ENCODE measurements at places on chromosomes 7 and 10.

GRCh38 chr10:105656856-105657255 is 1015.8 kb downstream of the SORCS3 start:
- no peak for DNase-seq

DNA sequence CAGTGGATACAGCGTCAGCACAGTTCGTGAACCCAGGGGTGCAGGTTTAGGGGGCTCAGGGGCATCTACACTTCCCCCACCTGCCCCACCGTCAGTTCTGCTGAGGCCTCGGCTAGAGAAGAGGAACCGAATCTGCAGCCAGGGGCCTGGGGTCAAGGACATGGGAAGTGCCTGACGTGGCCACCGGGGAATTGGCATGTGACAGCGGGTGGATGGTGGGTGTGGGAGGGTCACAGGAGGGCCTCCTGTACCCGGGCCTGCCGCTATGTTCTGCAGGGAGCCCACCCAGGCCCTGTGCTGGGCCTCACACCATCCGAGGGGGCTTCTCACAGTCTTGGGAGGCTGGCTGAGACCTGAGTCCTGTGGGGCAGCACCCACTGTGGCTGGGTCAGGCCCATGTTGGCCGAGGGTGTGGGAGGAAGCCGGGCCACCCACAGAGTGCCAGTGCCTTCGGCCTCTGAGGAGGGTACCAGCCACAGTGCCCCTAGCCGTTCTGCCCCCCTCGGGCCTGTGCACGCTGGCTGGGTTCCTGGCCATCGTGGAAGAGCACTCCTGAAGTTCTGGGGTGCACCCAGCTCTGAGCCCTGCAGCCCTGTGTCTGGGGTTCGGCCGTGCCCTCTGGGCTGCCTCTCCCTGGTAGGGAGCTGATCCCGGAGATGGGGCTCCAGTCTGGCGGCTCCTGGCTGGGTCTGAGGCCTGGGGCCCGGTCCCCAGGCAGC is 5.9 kb downstream of the TTYH3 start:
- no peak for DNase-seq

DNA sequence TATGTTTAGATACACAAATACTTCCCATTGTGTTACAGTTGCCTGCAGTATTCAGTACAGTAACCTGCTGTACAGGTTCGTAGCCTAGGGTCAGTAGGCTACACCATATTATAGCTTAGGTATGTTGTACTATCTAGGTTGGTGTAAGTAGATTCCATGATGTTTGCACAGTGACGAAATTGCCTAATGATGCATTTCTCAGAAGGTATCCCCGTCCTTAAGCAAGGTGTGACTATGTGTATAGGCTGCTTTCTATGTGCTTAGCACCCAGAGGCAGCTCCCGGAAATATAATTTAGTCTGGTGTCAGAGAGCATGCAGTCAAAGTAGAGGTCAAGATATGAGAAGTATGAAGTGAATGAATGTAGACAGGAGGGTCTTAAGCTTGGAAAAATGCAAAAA is 9.8 kb downstream of the MAPK8 start:
- no peak for DNase-seq

DNA sequence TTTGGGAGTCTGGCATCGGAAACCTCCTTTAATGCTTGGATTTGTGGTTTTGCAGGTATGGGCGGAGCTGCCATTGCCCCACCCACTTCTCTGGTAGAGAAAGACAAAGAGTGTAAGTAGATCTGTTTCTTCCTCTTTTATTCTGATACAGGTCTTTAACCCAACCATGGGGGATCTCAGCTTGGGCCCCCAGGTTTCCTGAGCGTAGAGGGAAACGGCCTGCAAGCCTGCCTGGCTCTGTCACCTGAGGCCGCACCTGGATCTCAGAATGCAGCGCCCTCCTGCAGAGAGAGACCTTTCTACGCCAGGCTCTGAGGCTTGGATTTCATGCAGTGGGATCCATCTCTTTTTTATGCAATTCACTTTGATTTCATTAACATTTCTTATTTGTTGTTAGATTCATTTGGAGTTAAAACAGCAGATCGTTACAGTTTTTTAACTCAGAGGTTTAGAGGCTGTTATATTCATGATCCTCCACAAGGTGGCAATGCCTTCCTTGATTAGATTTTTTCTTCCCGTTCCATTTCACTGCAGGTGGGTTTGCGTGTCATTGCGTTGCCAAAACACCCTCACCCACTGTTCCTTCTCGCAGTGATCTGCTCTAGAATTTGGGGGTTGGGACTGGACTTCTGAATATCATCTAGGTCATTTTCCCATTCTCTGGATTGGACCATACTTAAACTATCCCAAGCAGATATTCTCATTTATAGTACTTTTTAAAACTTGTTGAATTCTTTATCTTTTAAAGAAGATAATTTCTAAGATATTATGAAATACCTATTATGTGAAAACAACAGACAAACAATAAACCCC is 20.0 kb downstream of the RBM17 start:
- DNase-seq, result no peak

DNA sequence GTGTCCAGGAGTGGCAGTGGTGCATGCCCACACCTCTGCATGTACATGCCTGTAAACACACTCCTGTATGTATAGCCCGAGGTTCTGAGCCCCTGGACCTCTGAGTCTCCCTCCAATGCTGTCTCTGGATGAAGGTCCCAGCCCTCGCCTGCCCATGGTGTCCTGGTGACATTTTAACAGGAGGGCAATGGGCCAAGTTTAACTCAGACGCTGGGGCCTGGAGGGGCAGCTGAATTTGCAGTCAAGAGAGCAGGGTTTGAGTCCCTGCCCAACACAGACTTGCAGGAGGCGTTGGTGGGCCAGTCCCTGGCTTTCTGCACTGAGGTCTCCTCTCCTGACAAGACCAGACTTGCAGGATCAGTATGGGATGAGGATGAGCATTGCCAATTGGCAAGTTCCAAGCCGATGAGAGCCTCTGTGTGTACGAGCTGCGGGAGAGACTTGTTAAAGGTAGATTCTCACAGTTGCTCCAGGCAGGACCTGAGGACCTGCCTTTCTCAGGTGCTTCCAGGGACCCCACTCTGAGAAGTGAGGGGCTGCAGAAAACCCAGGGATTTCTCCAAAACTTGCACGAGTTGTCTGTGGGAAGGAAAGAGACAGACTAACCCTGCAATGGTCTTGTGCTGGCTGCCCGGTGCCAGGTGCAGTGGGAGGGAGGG is 141.9 kb downstream of the ELFN1 start:
- DNase-seq, result no peak

DNA sequence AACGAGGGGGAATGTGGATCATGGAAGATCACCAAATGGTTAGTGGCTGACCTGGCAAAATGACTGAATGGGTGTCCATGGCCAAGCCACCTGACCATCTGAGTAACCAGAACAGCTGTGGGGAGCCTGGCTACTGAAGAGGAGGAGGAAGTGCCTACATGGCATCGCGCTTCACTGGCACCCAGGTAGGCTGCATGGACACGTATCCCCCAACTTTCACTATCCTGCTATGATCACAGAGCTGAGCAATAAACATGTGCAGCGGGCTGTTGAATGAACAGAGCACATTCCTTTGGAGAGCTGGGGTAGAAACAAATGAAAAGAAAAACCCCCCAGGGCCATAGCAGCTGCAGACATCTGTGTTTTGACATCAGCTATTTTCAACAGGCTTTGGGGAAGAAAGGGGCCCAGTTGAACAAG is 6.5 kb downstream of the AKR1B1 start:
- DNase-seq, result no peak

GRCh38 chr7:30513762-30514161 is 9.1 kb upstream of the GGCT start:
- no peak for DNase-seq

GRCh38 chr7:84009051-84009450 is 185.5 kb downstream of the SEMA3A start:
- DNase-seq, result no peak

DNA sequence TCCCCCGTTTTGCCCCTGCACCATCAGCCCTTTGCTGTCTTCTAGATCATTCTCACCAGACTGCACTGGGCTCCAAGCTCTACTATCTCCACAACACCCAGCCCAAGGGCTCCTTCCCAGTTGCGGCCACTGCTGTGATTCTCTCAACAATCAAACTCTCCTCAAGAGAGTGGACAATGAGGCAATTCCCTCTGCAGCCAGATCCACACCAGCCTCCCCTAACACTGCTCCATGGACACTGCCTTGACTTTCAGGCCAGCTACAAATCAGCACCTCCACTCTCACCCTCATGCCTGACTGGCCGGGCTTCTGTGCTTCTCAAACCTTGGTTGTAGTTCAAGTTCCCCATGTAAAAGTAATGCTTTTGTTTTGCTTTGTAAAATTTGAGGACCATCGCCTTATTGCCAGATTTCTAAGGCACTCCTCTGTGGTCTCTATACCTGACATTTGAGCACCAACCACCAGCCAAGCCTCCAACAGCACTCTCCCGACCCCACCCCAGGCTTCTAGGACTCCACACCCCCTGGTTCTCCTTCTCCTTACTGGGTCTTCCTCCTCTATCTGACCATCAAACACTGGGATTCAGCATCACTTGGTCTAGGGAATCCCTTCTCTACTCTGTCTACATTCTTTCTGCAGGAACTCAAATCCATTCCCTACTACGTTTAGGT is 45.4 kb downstream of the PPIF start:
- no peak for DNase-seq

DNA sequence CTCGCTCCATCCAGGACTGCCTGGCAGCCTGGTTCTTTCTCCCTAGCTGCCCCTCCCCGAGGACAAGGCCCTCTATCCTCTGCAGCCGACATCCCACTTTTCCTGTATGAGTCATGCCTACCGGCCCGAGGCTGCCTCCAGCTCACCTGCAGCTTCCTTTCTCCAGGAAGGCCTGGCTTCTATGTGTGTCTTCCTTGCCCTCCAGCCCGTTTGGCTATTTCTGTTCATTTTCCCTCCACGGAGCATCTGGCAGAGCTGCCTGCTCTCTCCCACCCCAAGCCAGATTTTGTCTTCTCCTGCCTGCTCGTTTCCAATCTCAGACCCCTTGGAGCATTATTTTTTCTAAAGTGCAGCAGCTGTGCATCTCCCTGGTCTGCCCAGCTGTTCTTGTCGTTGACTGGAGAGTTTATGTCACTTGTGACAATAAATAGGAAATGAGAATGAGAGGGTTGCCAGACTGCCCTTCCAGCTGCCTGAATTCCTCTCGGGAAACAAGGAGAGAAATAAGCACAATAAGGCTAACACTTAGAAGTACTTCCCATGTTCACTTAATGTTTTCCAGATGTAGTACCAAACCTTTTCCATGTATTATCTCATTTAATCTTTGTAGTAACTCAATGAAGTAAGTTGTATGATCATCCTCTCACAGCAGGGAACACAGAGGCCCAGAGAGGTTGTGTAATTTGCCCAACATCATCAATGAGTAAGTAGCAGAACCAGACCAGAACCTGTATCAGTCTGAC is 19.7 kb downstream of the UBTD1 start:
- no peak for DNase-seq

- no peak for DNase-seq
Measured at GRCh38 chr7:4784799-4785198, 9.4 kb downstream of the AP5Z1 start.

GRCh38 chr7:36456548-36456947 is 66.9 kb downstream of the ANLN start:
- no peak for DNase-seq

DNA sequence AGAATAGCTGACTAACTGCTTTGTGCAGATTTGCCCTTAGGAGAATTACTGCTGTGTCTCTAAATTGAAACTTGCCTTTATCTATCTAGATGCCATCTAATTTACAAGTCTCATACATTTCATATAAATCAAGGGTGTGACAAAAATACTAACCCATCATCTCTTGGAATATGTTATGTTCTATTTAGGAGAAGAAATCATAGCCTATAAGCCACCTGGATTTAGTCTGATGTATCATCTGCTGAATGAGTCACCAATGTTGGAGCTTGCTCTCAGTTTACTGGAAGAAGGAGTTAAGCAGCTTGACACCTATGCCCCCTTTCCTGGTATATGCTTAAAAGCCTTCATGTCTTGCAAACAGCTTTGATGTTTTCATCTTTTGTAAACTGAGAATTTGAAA is 43.5 kb downstream of the NUP205 start:
- DNase-seq, result no peak

DNA sequence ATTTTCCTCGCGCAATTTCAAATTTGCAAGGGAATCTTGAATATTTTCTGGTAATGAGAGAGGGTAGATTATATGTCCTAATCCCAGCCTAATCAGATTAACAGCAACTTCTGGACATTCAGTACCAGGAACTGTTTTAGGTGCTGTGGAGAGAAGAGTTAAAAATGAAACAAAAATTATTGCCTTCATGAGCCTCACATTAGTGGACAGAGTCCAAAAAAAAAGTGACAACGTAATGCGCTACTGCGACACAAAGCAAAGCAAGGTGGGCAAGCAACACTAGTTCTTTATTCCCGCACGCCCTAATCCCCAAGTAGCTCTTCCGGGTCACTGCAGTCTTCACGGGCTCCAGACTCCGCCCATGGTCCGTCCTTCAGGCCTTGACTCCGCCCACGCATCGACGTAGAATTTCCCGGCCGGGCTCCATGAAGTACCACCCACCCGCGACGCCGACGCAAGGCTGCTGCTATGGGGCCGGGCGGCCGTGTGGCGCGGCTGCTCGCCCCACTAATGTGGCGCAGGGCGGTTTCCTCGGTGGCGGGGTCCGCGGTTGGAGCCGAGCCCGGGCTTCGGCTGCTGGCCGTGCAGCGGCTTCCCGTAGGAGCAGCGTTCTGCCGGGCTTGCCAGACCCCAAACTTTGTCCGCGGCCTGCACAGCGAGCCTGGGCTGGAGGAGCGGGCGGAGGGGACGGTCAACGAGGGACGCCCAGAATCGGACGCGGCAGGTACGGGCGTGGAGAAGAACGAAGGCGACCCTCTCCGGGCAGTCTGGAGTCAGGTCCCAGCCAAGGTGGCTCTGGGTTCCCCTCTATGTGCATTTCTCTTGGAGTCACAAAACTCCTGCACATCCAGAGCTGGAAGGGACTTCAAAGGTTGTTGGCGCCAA is at the start of gene MALSU1:
TSS of gene MALSU1 (plus strand) at position 455 of the 885 bp plus-strand sequence. CDS start at position 469, 14 bp downstream.
- DNase-seq, result peak; percentile 92

DNA sequence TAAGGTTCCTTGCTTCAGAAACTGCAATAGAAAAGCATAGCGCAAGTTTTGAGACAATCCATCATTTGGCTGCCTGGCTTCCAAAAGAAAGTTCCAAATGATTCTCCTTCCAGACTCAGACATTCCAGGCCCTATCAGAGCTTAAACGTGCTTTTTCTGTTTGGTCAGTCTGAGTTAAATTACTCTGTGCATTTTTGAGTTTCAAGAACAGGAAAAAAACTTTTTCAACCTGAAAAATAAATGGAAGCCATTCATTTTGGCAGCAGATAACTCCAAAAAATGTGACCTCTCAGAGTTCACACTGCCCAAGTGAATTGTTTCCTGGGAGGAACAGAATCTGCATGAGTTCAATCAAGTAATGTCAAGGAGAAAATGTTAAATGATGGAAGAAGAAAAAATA is 354.2 kb downstream of the CXCL12 start:
- DNase-seq, result no peak

GRCh38 chr7:28686418-28686800 is 271.7 kb downstream of the TRIL start:
- no peak for DNase-seq

GRCh38 chr7:98991141-98991540 is 112.8 kb downstream of the TRRAP start:
- DNase-seq, result no peak
